T-cell (primary cell): ENCODE measurements at places on chromosomes 7 and 10.

DNA sequence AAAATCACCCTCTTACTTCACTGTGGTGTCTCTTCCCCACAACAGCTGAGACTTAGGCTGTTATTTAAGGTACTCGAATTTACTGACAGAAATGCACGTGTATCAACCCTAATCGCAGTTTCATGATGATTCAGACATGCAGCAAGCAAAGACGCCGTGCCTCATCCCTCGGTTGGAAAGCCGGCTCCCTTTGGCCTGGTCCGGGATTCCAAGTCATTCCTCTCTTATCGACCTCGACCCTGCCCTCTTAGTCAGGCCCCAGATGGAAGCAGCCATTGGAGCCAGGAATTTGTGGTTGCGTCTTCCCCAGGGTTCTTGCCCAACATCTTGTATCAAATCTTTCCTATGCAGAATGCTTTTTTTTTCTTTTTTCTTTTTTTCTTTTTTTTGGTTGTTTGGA is 229.5 kb downstream of the GATA3 start:
- DNase-seq = no peak

- no peak for DNase-seq
Measured at GRCh38 chr10:73043766-73044377, 52.8 kb downstream of the P4HA1 start.

DNA sequence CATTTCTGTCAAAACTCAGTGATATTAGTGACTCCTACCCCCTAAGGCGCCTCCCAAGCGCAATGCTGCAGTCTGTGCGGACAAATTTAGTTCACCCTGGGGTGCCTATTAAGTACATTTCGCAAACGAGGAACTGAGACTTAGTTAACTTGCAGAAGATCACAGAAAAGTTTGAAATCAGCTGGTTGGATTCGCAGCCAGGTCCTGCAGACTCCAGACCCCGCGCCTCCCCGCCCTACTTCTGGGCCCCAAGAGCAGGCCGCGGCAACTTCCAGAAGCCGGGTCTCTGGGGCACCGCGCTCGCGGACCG is 588 bp downstream of the CYREN start:
- no peak for DNase-seq

DNA sequence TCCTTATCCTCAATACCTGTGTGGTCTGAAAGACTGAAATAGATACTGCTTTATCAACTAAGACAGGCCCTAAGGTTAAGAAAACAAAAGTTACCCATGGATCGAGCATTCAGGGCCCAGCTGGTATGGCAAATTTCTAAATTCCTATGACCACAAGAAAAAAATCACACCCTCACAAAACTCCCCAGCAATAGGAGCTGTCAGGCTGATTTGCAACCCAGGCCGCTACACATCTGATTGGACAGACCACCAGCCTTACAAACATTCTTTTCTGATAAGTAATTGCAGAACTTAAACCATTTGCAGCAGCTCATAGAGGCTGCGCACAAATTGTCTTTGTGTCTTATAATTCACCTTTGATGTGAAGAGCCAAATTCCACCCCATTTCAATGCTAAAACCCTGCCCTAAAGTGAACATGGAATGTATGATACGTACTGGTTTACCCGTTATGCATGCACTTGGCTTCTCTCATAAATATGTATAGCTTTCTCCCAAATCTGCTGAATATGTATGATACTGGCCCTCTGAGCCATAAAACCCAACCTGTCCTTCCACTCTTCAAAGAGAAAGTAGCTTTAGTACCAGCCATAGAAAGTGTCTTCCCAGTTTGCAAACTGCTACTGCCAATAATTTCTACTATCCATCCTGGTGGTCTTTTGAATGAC is 842.5 kb downstream of the GRID1 start:
- no peak for DNase-seq

GRCh38 chr7:130901209-130901783 is 167.3 kb upstream of the KLF14 start:
- no peak for DNase-seq

GRCh38 chr10:34717429-34717828 is 97.7 kb downstream of the PARD3 start:
- no peak for DNase-seq

DNA sequence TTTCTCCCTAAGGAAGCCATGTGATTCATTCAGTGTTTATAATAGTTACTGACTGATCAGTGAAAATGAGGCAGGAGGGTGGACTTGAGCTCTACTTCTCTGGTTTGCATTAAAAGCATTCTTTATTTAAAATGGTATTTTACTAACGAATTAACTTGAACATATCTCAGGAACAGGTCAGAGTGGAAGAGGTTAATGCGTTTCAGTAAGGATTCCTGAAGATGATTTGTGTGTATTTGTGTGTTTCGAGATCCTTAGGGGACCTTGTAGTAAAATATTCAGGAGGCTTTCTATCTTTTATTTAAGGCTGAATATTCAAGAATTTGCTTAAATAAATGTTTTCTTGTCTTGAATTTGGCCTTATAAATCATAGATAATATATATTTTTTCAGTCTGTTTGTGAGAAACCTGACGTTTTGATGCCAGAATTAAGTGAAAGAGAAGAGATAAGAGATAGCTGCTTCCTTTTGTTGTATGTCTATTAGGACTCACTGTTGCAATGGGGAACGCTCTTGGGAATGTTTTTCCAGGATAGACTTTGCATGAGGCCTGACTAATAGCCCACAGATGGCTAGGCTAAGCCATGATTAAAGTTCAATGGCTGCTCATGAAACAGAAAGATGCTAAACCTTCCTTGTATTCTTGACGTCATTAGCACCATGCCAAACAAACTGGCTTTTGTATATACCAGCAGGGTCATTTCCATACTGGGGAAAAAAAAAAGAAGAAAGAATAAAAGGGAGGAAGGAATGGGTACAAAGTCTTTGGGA is 93.8 kb upstream of the MTPN start:
- no peak for DNase-seq

- no peak for DNase-seq
Measured at GRCh38 chr7:120404042-120404441, 131.1 kb downstream of the KCND2 start.

GRCh38 chr7:77727527-77727926 is 31.3 kb downstream of the RSBN1L start:
- DNase-seq = no peak

DNA sequence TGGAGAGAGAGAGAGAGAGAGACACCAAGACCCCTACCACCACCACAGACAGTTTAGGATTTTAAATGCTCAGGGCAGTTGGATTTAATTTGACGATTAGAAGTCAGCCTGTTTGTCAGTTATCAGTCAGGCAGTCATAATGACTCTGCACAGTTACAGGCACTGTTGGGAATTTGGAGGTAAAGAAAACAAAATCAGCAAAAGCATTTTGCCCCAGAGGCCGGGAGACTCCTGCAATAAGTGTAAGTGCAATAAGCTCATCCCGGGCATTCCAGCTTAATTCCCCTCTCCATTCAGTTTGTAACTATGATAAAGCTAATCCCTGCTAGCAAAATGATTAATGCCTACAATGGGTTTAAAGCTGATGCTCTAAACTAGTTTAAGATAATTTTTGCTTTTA is 13.5 kb downstream of the SEMA3C start:
- no peak for DNase-seq

- no peak for DNase-seq
Measured at GRCh38 chr7:69605546-69605945, 7.3 kb downstream of the AUTS2 start.

DNA sequence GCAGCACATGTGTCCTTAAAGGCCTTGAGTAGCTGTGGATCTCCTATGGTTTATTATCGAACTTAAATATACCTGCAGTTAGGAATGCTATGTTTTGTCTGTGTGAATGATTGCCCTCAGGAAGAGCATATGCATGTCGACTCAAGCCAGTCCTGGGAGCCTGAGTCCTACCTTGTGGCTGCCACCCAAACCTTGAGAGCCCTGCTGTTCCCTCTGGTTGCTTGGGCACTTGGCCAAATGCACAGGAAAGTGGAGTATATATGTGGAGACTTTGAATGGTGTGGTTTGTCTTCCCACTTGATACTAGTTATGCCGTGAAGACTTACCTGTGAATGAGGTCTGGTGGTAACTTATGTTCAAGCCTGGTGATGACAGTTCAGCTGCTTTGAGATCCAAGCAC is 409.8 kb downstream of the LRMDA start:
- no peak for DNase-seq

GRCh38 chr7:73815436-73815835 is 15.4 kb upstream of the CLDN4 start:
- DNase-seq = no peak

DNA sequence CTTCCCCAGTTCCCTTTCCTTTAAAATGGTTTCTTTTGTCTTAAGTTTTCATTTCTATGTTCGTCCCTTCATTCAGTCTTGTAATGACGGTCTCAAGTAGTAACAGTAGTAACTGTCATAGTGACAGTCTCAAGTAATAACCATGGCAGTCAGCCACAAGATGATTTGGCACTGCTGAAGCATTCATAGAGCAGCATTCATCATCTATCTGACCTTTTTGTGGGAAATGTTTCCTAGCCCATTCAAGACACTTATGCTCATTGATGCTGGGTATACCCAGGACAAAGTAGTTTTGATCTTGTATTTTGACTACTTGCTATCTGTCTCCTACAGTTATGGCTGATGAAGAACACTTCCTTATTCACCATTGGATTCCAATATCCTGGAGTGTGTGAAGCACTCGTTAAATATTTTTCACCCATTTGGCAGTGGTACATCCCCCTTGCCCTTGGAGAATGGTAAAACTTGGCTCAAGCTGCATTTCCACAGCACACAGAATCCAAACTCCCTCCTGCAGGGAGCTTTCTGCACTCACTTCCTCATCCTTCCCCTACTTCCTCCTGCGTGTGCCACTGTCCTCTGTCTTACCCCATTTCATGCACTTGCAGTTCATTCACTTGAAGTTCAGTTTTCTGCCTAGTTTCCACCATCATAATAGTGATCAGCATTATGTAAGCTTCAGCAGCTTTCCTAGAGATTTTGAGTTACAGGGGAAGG is 19.0 kb downstream of the GIMAP4 start:
- no peak for DNase-seq

DNA sequence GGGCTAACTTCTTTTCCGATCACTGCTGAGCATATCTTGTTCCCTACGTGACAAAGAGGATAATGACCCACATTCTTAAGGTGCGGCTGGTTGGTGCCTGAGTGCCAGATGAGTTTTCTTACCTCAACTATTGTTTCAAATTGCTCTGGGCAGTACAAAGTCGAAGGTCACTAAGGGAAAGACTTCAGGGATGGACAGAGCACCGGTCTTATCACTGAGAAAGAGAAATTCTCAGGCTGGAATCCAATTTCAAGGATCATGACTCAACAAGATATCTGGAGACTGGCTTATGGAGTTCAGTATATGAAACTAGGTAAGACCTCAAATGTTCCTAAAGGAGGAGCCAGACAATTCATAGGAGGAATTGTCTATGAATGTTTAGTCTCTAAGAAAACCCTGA is 780.3 kb downstream of the SUGCT start:
- DNase-seq = no peak

- peak; percentile 89 for DNase-seq
Measured at GRCh38 chr7:155296788-155297516, 726 bp upstream of the INSIG1 start.

DNA sequence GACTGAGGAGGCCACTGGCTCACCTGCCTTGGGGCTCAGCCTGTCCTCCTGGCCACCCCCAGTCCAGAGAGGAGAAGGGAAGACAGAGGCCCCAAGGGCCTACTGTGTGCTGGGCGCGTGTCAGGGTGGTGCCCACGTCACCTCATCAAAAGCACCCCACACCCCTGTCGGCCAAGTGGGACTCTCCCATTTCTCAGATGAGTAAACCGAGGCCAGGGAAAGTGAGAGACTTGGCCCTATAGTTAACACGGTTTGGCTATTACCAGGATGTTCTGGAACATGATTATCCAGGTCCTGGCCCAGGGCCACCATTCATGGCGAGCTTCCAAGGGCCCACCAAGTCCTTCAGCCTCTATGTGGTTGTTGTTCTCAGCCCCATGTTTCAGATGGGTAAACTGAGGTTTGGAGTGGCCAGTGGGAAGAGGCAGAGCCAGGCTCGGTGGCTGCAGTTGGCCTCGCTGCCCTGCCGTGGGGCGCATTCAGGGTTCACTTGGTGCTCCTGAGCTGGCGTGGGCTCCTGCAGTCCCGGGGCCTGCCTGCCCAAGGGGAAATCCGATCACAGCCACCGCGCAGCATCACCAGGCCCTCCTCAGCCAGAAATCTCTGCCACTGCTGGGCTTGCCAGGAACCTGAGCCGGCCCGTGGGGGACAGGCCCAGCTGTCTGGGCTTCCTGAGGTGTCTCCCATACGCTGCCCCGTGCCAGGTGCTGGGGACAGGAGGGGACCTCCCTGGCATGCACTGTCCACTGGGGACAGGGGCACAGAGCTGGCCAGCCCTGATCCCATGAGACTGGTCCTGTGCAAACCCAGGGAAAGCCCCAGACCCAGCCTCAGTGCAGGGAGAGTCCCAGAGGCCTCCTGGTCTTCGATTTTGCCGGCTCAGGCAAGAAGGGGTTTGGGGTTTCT is 117.7 kb upstream of the TNRC18 start:
- no peak for DNase-seq

DNA sequence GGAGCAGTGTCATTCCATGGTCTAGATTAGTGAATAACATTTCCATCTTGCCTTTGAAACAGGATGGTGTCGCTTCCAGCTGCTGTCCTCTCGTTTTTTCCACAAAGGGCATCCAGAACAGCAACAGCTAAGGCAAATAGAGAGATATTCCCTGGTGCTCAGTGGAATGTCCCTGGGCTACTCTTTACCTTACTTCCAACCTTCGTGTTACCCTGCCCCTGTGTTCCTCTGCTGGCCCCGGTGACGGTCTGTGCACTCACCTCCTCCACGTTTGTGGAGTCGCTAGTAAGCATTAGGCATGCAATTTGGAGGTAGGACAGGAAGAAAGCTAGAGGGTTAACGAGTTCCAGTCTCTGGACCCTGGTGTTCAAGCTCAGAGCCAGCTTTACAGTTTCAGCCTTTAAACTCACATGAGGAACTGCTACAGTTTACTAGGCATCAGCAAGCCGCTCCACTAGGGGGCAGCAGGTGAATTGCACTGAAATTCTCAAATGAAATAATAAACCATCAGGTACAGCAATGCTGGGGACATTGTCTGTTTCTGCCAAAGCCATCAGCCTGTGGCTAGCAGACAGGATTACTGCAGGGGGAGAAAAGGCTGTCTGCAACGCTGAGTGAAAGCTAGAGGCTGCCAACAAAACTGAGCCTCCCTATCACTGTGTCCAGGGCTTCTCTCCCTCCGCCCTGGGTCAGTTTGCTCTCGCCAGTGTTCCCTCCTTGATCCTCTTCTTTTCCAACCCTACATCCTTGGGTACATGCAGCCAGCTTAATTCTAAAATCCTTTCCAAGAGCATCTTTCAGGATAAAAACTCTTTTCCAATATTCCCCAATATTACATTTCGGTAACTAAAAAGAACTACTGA is 9.0 kb downstream of the MRPL32 start:
- peak; percentile 64 for DNase-seq

- no peak for DNase-seq
Measured at GRCh38 chr10:8050556-8051108, 3.9 kb upstream of the GATA3 start.

DNA sequence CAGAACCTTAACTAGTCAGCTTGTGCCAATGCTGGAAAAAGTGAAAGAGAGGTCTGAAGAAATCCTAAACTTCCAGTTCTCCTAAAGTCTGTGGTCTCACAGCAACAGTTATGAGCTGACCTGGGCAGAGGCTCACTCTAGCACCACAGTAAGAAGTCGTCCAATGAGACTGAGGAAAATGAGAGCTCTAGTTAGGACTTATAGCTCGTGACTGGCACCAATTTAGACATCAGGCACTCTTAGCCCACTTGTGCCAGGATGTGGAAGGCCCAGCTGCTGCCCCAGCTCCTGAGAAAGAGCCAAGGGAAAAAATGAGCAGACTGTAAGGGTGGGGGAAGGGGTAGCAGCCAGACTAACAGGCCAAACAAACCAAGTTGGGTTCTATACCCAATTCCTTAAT is 7.6 kb downstream of the MMS19 start:
- DNase-seq = no peak
